ENCODE measurements at places on chromosomes 7 and 10.

DNA sequence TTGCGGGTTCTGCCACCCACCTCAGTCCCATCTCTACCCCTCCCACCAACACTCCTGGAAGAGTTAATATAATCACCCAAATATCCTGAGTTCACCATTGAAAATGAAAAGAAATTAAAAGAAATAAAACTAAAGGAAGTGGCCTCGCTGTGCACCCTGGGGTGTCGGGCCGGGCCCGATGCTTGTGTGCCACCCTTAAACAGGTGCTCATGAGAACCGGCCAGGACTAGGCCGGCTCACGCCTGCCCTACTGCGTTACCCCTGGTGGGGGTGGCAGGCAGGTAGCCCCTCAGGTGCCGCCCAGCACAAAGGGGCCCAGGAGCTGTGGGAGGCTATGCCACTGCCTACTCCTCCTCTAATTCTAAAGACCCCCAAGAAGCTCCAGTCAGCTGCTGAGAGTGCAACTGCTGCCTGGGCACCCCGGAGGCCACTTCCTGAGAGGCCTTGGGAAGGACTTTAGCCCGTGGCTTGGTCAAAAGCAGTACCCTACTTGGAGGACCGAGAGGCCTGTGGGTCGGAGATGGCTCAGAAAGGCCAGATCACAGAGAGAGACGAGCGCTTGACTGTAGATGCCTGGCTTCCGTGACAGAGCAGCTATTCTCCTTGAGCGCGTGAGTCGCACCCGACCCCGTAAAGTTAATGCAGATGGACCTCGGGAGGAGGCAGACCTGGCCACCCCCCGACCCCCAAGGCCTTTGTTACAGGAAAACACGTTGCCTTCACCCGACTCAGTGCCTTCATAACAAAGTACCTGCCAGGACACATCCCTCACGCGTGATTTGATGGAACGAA is 51.0 kb upstream of the PPP2R2D start:
- no peak for DNase-seq

DNA sequence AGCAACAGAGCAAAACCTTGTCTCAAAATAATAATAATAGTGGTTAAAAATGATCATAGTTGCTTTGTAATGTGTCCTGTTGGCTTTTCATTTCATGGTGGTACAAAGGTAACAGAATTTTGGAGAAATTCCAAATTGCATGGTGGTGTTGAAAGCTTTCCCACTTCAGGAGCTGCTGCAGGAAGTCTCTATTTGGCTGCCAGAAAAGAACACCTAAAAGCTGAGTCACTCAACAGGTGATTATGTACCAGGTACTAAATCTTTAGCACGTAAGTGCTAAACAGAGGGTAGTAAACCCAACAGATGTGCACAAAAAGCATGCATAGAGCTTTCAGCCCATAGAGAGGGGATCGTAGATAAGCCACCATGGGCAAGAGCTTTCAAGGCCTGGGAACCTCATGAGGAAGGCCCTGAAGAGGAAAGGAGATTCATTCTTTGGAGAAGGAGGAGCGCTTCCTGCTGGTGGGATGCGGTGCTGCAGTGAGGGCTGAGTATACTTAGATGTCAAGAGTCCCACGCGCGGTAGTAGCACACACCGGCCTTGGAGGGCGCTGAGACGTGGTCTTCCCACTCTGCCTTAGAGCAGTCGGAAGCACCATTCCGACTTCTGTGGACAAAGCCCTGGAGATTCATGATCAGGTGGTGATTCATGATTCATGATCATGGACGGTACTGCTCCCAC is 118.7 kb downstream of the RALA start:
- DNase-seq, result peak; percentile 52

DNA sequence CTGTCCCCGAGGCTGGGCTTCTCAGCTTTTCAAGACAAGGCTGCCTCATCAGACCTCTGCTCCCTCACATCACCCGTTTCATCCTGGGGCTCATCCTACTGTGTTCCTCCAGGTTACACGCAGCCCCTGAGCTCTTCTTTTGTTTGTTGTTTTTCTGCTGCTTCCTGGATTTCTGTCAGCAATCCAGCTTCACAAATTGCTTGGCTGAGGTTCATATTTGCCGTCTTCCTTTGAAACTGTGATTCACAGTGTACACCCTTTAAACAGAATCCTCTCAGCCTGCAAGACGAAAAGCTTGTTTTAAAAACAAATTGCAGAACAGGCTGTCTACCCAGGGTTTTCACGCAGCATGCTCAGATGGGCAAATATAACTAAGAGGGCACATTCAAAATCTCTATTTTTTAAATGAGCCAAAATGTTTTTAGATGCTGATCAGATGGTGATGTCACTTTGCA is 39.1 kb upstream of the PARD3 start:
- DNase-seq, result no peak

GRCh38 chr10:102593804-102594079 is 50.5 kb upstream of the TRIM8 start:
- no peak for DNase-seq

DNA sequence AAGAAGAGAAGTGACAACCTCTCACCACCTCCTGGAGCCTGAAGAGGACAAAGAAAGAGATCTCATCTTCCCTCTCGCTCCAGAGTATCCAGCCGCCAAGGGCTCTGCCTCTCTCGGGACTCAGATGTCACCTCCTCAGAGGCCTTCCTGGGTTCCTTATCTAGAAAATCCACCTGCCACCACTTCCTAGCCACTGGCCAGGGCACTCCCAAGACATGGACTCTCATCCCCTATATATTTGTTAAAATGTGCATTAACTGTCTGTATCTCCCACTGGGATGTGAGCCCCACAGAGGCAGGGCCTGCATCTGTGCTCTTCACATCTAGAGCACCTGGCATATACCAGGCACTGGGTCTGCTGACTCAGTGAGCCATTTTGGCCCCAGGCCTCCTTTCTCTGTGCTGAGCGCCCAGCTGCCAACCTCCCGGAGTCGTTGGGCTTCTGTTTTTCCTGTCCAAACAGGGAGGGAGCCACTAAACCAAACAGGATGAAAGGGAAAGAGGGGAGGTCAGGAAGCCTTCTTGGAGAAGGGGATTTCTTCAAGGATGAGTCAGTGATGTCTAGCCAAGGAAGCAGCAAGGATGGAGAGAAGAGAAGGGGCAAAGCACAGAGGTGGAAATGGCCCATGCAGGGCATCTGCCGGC is 58.9 kb downstream of the KCNMA1 start:
- no peak for DNase-seq

DNA sequence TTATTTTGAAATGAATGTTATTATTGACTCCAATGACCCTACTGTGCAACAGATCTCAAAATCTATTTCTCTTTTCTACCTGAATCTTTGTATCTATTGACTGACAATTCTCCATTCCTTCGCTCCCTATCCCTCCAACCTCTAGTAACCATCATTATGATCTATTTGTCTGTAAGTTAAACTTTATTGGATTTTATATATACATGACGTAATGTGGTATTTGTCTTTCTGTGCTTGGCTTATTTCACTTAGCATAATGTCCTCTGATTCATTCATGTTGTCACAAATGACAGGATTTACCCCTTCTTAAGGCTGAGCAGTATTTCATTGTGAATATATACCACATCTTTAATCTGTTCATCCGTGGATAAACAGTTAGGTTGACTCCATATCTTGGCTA is 200.4 kb upstream of the SORCS1 start:
- DNase-seq, result no peak

- no peak for DNase-seq
Observed at GRCh38 chr7:90225181-90225580, 13.6 kb downstream of the STEAP2 start.

- DNase-seq, result no peak
Observed at GRCh38 chr10:20954519-20954918, 57.4 kb upstream of the NEBL start.

DNA sequence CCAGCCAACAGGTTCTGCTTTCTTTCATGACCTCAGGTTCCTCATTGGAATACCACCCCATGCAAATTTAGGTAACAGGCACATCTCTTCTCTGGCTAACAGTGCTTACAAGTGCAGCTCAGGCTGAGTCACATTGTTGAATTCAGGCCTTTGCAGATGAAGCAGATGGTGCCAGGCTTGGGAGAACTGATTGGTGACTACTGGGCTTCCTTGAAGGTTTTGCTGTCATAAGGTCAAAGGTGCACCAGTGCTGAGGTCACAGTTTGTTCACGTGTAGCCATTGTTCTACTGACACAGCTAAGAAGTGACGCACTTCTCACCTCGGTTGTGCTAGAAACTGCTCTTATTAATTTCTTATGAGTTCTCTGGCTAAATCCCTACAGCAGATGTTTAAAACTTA is 128.6 kb upstream of the BMPER start:
- DNase-seq, result no peak

DNA sequence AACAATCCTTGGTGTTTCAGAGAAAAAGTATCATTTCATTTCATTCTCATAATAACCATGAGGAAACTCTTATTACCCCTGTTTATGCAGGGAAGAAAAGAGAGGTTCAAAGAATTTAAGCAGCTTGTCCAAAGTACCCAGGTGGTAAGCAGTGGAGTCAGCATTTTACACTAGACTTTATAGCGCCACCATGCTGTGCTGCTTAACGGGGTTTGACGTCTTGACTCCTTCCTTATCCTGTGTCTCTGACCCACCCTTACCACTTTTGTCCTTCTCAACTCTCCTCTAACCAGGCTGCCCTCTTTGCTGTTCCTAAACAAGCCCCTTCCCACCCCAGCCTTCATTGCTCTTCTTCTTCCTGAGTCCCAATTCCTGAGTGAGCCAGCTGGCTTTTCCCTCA is 117.0 kb upstream of the AHR start:
- no peak for DNase-seq

DNA sequence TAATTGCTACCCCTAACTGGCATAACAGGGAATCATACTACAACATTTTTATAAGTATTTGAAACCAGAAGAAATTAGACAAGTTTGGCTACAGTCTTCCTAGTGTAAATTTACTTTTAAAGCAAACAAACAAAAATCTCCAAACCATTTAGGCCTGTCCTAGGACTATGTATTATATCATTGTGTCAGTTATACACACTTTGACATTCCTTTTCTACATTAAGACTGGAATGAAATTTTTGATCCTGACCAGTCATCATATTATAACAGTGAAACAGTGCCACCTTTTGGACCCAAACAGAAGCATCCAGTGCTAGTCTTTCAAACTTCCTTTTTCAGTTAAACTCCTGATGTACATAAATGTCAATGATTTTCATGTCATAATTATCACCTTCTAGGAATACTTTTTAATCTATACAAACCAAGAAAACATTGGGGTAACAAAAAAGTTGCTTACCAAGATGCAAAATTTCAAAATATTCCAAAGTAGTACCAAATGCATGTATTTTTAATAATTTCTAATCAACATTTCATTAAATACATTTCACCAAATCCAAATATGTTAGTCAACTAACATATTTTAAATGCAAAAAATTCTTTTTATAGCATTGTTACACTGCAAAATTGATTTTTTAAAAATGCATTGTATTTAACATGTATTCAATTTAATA is 75.7 kb downstream of the IMMP2L start:
- peak; percentile 32 for DNase-seq

- DNase-seq, result no peak
Observed at GRCh38 chr10:24958721-24959381, 6.4 kb upstream of the PRTFDC1 start.

DNA sequence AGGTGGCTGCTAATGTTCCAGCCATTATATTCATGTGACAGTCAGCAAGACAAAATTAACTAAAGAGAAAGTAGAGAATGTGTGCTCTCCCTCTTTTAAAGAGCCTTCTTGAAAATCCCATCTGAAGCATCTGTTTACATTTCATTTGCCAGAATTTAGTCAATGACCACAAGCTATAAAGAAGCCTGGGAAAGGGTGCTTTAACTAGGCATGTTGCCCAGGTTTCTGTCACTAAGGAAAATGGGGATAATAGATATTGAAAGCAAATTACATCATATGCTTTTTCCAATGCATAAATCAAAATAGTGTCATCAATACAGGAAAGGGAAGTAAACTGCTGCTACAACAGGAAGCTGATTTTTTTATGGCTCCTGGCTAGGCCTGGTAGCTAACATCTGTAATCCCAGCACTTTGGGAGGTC is 67.7 kb downstream of the ELAPOR2 start:
- peak; percentile 86 for DNase-seq

DNA sequence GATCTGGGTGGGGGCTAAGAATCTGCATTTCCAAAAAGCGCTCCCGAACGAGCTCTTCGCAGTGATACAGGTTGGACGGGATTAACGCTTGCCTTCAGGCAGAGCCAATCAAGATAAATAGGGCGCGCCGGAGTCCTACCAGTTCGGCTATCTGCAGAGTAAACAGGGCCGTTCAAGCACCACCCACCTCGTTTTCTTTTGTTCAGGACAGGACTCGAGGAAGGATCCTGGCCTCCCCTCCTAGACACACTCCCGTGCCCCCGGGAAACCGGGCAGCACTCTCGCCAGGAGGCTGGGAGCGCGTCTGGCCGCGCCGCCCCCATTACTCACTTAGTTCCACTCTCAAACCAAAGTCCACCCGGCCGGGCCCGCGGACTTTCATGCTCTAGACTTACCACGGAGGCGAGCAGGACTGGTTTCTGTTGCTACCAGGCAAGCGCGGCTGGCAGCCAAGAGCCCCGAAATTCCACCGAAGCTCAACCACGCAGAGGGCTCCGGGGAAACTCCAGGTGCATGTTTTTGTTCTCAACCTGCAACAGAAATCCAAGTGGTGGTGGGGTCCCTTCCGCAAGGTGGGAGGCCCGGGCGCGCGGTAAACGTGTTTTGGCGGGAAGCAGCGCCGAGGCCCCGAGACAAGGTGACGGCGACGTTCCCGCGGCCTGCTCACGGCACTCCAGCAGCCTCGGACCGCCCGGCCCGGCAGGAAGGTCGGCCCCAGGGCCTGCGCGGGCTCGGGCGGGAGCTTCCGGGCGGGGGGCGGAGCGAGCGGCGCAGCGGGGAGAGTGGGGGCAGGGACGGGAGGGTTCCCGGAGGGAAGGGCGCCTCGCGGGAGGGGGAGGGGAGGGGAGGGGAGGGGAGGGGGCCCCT is 12.7 kb downstream of the HNRNPF start:
- peak; percentile 38 for DNase-seq

- DNase-seq, result no peak
Observed at GRCh38 chr7:102917436-102918353, 4.9 kb downstream of the LRRC17 start.

GRCh38 chr7:69932034-69932628 is 333.9 kb downstream of the AUTS2 start:
- DNase-seq, result peak; percentile 24

DNA sequence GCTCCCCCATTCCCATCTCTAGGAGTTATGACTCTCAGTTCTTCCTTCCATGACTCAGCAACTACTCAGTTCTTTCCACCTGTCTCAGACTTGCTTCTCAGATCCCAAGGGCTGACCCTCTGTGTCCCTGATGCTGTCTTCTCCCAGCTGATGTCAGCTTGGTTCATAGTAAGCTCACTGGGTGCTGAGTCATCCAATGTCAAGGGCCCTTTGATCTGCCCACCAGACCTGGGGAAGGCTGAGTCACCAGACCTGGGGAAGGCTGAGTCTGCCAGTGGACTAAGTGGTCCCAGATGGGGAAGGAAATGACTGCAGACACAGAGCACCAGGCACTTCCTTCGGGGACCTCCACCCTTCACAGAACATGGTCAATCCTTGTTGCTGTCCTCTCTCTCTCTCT is 76.1 kb upstream of the ZEB1 start:
- no peak for DNase-seq

DNA sequence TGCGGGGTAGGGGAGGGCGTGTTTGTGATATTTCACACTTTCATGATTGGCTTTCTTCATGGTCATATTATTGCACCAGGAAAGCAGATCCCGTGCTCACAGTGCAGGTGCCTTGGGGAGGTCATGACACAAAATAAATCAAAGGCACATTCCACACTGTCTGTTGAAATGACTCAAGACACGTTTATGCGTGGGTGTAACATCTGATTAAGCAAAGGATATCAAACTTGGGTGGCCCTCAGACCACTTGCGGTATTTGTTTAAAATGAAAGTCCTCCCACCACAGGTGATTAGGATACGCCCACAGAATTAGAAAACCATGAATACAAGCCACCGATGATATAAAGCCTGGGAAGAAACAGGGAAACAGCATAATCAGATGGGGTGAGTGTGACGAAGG is 51.1 kb downstream of the SVIL start:
- no peak for DNase-seq

Measured in NCI-H2029 treated with DMSO at 0.1 percent for 48 hours (cell line).